Stimulated activated CD8-positive, alpha-beta memory T cell treated with anti-CD3 and anti-CD28 coated beads, Interleukin-7, amount 100 ng/mL, for 48 hours (primary cell): ENCODE measurements at places on chromosomes 11 and 22.

GRCh38 chr22:39237318-39238100 lies 7.3 kb downstream of the PDGFB start:
- peak; percentile 32 for DNase-seq

DNA sequence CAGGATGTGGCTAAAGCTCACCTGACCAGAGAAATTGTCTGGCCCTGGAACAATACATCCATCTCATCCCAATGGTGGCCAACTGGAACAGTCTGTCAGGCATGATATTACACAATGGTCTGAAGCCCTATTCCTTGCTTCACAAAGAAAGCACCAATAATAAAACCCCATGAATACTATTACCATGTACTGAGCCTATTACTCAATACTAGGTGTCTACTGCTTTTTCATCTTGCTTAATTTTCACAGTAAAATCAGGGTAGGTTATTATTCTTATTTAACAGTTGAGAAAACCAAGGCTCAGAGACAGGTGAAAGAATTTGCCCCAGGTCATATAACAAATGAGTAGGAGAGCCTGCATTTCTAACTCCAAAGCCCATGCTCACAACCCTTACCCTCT lies 68.9 kb upstream of the CAPRIN1 start:
- no peak for DNase-seq

DNA sequence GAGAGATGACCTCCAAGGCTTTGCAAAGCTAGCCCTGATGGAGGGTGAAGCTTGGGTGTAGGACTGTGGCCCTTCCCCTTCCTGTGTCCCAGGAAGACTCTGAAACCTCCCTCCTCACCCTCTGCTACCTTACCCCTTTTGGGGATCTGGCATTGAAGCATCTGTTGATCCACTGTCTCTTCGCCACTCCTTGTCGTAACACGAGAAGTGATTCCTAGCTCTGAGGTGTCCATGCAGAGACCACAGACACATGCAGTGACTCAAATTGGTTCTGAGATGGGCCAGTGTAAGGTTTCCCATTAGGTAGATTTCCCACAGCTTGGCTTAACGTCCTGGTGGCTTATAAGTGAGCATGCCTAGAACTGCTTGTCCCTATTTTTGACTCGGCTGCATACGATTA lies 101.4 kb downstream of the ZBTB16 start:
- DNase-seq = no peak

DNA sequence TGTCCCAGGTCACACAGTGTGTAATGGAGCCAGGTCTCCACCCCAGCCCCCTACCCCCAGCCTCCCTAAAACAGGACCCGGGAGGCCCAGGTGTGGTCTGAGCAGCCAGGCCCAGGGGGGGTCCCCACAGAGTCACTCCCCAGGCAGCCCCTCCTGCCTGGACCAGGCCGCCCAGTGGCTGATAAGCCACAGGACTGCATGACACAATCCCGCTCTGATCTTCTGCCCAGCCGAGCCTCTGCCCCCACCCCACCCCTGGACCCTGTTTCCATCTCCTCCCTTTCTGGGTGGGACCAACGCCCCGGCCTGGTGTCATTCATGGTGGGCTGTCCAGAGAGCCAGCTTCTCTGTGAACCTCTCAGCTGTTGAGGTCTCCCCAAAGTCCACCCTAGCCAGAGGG lies 7.8 kb upstream of the LIF start:
- DNase-seq = no peak

- DNase-seq = no peak
These were observed 49.5 kb downstream of the ABTB2 start for GRCh38 chr11:34308049-34308912.

DNA sequence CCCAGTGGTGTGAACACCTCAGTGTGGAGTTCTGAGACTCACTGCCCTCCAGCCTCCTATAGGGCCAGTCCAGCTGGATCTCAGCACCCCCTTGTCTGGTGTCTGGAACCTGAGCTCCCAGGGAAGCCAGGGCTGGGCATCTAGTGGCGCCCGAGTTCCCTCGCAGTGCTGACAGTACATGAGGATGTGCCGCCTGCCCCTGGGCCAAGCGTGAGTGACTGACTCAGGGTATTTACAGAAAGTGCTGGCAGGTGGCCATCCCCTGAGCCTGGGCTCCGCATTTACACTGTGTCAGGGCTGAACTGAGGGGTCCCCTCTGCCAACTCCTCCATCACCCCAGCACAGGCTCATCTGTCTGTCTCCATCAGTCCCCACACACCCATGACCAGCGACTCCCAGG lies 185.3 kb downstream of the BRD1 start:
- no peak for DNase-seq

DNA sequence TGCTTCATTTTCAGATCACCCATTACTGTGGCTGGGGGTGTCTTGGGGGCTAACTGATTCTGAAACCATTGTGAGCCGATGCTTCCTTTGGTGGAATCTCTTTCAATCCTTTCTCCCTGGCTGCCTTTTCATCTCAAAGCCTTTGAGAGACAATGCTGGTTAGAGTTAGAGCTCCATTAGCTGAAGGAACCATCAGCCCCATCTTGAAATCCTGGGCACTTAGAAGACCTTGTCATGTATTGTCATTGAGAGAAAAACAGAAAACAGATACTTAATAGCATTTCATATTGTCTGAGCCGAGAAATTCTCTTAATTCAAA lies 6.7 kb downstream of the TEAD1 start:
- DNase-seq = no peak

- DNase-seq = no peak
These were observed 19.2 kb upstream of the PGM2L1 start for GRCh38 chr11:74417379-74417804.
